ENCODE measurements at places on chromosomes 12 and 14.

DNA sequence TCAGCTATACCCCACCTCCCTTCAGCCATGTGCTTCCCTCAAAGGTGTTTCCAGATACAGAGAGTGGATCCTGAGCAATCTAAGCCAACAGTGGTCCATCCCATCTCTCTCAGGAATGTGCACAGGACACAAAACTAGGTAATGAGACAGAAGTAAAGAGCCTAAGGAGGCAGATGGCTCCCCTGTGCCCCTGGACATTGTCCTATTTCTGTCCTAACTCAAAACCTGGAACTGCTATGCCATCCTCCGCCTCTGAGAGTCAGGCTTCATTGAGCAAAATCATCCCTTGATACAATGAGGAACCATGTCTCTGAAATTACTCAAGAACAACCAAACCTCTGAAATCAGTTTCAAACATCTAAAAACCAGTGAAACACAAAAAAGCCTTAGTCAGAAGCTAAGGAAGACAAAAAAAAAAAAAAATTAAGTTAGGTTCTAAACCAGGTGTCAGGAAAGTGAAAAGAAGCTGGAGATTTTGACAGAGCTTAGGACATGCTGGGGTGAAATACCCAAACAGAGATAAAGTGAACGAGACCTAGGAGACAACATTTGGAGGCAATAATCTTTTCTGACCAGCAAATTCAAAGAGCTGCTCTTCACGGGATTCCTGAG is 200.3 kb upstream of the PLEKHG7 start:
- DNase-seq, result no peak

GRCh38 chr14:96221841-96222240 is 17.2 kb downstream of the BDKRB2 start:
- no peak for DNase-seq

DNA sequence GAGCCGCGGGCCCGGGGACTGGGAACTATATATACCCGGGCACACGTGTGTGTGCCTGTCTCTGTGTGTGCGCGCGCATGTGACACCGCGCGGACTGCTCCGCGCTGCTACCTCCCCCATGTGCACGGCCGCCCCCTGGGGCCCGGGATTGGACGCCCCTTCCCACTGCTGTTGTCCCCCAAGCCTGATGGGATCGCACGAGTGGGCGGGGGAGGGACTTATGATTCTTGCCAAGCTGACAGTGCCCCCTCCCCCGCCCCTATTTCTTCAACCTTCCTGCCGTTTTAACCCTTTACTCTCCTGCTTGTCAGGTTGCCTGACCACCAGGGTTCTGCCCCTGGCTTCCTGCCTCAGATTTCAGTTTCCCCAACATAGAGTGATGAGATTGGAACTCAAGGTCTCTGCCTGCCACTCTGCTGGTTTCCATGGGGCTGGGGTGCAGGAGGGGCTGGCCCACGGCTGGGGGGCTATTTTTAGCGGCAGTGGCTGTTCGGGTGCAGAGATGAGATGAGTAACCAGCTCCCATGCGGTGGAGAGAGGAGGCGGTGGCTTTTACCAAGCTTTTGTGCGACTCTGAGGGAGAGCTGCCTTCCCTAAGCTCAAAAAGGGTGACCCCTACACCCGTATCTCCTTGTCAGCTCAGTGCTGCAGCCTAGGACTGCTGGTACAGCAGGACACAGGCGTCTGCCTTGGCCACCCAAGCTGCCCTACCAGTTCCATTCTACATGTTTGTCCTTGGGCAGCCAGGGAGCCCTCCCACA is at the start of gene DDN:
DDN (minus strand) TSS at position 5 of the 761 bp plus-strand sequence. CDS start 88 bp downstream, outside the sequence.
- peak; percentile 31 for DNase-seq

GRCh38 chr14:23123419-23123818 is 4.4 kb upstream of the CEBPE start:
- DNase-seq, result no peak

GRCh38 chr12:47236109-47236714 is 156.5 kb upstream of the AMIGO2 start:
- DNase-seq, result peak; percentile 80

GRCh38 chr14:68386950-68387779 is 405.7 kb downstream of the ZFP36L1 start:
- no peak for DNase-seq

- DNase-seq, result no peak
Measured at GRCh38 chr12:50672158-50672557, 91.7 kb upstream of the ATF1 start.

Data from HCEC 1CT (cell line).